H7 (cell line): ENCODE measurements at places on chromosomes 4 and X. TPM values are rescaled to one million over a fixed set of nuclear protein-coding genes. Genes with fewer than 3 reads are reported as not detected.

- no peak for DNase-seq
Measured at GRCh38 chr4:17528551-17529165, 13.7 kb downstream of the CLRN2 start.

GRCh38 chrX:39729981-39730661 is 367.6 kb downstream of the BCOR start:
- peak; percentile 86 for DNase-seq

GRCh38 chr4:24747234-24747975 is 48.0 kb upstream of the SOD3 start:
- no peak for DNase-seq

GRCh38 chrX:10495677-10496076 is 124.7 kb downstream of the MID1 start:
- DNase-seq: no peak

DNA sequence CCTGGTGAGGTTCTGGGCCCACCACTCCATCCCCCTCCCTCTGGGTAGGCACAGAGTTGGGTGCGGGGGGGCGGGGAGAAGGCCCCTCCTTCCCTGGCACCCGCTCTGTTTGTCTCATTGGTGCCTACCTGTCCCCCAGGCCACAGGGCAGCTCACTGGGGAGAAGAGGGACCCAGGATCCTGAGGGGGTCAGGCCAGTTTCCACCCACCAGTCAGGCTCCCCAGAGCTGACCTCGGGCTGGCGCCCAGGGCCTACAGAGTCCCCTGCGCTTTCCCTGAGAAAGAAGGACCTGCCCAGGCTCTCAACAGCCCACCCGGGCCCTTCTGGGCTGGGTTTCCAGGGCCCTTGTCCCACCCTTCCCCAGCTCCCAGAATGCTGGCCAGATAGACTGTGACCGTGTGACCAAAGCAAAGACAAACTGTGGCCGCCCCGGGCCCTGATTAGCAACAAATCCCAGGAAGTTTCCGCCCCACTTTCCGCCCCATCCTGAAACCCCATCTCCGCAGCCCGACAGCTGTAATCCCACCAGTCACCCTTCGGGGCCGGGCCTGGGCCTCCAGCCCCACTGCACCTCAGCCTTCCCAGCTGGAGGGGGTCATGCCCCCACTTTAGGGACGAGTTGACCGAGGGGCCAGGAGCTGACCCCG is 33.8 kb upstream of the FGFR3 start:
- peak; percentile 82 for DNase-seq

- no peak for DNase-seq
Measured at GRCh38 chrX:110180176-110180927, 137.5 kb downstream of the AMMECR1 start.

ARAP2 gene
- 0.41 and 1.7 TPM in 2 replicates for total RNA-seq

GRCh38 chr4:985123-985830 is 1.6 kb upstream of the IDUA start:
- peak; percentile 98 for DNase-seq
